NCI-H2081 treated with DMSO at 0.1 percent for 48 hours (cell line): ENCODE measurements at places on chromosomes 11 and 22.

DNA sequence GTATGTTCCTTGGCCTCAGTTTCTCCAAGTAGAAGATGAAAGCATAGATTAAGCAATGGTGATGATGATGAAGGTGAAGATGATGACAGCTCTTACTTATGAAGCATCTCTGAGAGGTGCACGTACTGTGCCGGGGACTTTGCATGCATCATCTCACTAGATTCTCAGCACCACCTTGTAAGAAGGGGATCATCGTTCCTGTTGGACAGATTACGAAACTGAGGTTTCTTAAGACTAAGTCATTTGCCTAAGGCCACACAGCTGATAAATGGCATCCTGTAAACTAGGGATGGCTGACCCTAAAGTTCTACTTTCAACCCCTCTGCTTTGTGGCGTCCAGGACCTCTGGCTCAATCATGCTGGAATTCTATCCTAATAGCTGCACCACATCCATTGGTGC lies 8.7 kb downstream of the MS4A15 start:
- DNase-seq: no peak

DNA sequence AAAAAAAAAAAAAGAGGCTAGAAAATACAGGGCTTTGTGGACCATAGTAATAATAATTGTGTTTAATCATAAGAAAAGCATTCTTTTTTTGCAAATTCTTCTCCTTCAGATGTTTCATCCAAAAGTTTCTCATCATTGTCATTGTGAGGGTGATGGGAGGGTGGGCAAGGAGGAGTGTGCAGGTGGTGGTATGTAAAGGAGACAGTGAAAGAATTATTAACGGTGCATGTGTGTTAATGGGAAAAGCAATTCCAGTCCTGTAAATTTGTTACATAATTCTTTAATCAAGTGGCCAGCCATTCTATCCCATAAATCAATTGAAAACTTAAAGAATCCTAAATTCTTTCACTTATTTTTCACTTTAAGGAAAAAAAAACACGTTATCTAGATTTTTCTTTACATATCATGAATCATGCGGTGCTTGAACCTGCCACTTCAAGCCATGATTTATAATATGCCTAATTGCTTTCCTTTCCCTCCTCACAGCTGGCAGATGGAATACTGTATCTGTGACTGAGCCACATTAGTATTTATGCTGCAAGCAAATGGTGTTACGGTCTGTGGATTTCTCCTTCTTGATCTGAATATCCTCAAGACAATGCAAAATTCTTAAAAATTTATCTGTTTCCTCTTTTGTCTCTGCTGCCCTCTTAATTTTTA lies 318.5 kb downstream of the JRKL start:
- DNase-seq: no peak

- no peak for DNase-seq
Observed at GRCh38 chr11:62449451-62449851, 30.6 kb downstream of the SCGB1A1 start.

- DNase-seq: peak; percentile 31
Observed at GRCh38 chr11:29333993-29334775, 682.6 kb downstream of the KCNA4 start.

- no peak for DNase-seq
Observed at GRCh38 chr22:17878941-17879340, 104.7 kb upstream of the BID start.

DNA sequence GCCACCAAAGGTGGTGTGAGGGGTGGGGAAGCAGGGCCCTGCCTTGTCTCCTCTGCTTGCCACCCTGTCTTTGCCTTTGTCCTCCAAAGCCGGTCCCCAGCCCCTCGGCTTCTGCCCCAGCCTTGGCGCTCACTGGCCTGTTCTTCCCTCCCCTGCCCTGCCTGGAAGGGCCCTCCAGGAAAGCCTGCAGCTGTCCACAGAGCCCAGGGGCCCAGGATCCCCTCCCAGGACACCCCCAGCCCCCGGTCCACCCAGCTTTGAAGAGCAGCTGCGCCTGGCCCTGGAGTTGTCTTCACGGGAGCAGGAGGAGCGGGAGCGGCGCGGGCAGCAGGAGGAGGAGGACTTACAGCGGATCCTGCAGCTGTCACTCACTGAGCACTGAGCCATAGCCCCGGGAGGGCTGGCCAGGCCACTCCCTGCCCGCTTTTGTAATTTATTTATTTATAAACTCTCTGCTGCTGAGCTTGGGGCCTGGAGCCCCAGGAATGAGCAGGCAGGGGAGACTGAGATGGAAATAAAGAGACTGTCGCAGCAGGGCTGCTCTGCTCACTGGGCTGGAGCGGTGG lies 1.3 kb upstream of the SSH3 start:
- no peak for DNase-seq

- DNase-seq: no peak
Observed at GRCh38 chr11:68168694-68169093, 44.4 kb downstream of the KMT5B start.

DNA sequence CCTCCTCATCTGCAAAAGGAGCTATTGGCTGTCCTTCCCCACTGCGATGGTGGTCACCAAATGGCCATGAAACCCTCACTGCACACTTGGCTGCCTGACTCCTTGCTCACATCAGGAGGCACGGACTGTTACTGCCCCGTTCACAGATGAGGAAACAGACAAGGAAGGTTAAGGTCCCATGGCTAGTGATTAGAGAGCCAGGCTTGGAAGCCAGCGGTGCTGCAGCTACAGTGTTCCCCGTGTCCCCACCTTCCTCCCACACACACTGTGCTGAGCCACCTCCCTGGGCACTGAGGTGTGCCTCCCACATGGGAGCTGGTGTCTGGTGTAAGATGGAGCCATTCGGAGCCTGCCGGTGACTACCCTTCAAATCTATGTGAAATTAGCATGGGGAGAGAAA lies 2.6 kb downstream of the ARHGAP8 start:
- DNase-seq: no peak

DNA sequence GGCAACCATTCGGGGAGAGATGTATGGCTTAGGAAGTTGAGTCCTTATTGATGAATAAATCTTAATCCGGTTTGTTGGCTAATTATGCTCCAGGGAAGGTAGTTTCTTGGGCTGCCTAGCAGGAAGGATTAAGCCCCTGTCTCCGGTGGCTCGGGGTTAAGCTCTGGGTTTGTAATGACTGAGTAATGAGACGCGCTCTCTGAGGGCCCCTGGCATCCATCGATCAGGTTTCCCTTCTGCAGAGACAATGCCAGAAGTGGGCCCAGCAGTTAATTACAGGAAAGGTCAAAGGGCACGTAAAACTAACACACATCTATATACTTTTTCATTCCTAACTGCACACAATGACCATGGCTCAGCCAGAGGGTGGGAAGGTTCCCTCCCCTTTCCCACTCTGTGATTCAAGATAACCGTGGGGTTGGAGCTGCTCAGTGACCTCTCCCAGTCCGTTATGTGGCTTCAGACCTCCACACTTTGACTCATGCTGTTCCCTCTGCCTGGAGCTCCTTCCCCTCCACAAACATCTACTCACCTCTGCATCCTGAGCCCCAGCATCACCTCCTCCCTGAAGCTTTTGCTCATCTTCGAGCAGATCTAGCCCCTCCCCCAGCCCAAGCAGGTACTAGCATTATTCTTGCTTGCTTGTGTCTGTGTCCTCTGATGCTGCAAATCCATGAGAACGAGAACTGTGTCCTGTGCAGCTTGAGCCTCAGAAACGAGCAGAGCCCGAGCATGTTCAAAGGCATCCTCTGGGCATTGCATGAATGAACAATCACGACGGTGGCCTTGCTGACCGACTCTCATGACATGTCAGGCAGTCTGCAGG lies 16.6 kb downstream of the SCUBE1 start:
- DNase-seq: no peak

- no peak for DNase-seq
Observed at GRCh38 chr11:129589190-129589860, 213.7 kb downstream of the BARX2 start.

DNA sequence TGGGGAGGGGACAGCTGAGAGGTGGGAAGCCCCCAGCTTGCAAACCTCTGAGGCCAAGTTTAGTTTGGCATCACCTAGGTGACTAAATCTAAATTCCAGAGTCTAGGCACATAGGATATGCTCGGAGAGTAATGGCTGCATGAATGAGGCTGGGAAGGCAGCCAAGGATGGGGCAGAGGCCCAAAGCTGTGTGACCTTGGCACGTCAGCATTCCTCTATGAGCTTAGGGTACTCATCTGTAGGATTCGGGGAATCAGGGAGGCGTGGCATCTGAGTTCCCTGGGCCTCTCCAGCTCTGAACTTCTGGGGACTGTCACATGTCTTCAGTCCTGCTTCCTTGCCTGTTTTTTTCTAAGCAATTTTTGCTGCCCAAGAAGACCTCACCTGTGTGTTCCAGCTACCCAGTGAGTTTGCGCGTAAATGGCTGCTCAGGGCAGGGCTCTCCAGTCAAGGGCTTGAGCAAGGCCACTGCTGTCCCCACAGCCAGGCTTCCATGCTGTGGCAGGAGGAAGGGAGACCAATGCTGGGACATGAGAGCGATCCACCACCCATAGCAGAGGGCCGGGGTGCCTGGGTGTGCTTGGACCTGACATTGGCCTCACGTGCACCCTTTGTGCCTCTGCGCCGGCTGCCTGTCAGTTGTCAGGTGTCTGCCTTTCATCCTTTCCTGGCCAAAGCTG lies 13.9 kb downstream of the DAGLA start:
- no peak for DNase-seq

- no peak for DNase-seq
Observed at GRCh38 chr22:46267431-46268279, at the start of gene TTC38. Gene TTC38, plus strand, starts transcription at chr22:46268008. Its CDS starts 32 bp downstream, at chr22:46268040.

- no peak for DNase-seq
Observed at GRCh38 chr22:21861264-21861848, 6.1 kb downstream of the MAPK1 start.

- DNase-seq: no peak
Observed at GRCh38 chr11:762421-763072, 14.7 kb downstream of the GATD1 start.

GRCh38 chr11:123217897-123218296 lies 22.8 kb upstream of the CLMP start:
- no peak for DNase-seq
